ENCODE measurements at places on chromosomes 11 and 22. TPM values are rescaled to one million over a fixed set of nuclear protein-coding genes. Genes with fewer than 3 reads are reported as not detected.

DNA sequence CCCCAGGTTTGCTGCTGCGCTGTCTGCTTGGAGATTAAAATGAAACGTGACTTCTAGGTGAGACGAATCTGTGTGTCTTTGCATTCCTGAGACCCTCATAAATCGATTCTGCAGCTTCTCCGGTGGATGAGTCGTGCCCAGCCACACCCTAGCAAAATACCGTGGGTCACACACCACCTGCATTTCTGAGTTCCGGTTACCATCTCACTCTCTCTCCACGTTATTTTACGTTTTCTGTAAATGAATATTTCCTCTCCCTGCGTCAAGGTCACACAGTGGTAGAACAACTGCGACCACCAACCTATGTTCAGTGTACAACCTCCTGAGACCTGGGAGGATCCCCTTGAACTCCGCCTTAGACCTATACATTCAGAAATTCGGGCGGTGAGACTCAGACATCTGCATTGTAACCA is 1.1 kb downstream of the YWHAH start:
- H3K4me3 ChIP-seq, result peak overlapping the region; percentile 75
- H3K27me3 ChIP-seq, result no peaks in the 10 kb centered on the region
- H3K4me1 ChIP-seq, result peaks cover 31% of the 10 kb centered on the region
- peaks cover 12% of the 10 kb centered on the region for H3K36me3 ChIP-seq
- H3K27ac ChIP-seq, result peak overlapping the region; percentile 82
- peak; percentile 48 for DNase-seq

DNA sequence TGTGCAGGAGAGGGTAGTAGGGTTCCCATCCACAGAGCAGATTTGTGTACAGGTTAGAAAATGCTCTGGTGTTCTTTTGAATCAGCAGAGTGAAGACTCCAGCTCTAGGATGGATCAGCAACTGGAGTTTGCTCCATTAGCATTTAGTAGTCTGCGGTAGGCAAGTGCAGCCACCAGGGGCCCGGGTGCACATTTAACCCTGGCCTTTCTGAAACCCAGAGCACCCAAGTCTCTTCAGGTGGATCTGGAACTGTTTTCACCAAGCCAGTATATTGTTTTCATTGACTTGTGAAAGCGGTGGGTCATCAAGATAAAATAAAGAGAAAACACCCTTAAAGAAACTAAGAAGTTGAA is 100.8 kb upstream of the CLPB start:
- H3K27ac ChIP-seq, result no peak overlapping the region
- H3K27me3 ChIP-seq, result peaks cover 11% of the 10 kb centered on the region
- no peaks in the 10 kb centered on the region for H3K36me3 ChIP-seq
- no peaks in the 10 kb centered on the region for H3K4me1 ChIP-seq
- no peak overlapping the region for H3K4me3 ChIP-seq

- H3K36me3 ChIP-seq, result no peaks in the 10 kb centered on the region
- H3K4me3 ChIP-seq, result no peak overlapping the region
- DNase-seq, result no peak
- no peaks in the 10 kb centered on the region for H3K4me1 ChIP-seq
Observed at GRCh38 chr11:43874738-43875137, 5.9 kb upstream of the ALKBH3 start.

DNA sequence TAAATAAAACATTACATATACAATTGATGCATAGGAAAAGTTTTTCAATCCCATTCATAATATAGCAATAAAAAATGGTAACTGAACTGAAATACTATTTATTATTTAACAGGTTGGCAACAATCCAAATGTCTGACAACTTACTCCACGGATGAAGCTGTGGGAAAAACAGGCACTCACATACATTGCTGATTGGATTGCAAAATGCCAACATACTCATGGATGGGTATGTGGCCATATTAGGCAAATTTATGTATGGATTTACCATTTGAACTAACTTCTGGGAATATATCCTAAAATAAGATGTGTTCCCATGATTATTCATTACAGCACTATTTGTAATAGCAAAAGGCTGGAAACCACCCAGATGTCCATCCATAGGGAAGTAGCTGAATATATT is 3.2 kb upstream of the BIRC2 start:
- no peak for DNase-seq
- H3K27me3 ChIP-seq, result no peaks in the 10 kb centered on the region
- H3K4me1 ChIP-seq, result peaks cover 19% of the 10 kb centered on the region
- H3K27ac ChIP-seq, result peak overlapping the region; percentile 39
- H3K36me3 ChIP-seq, result peaks cover 1% of the 10 kb centered on the region
- no peak overlapping the region for H3K4me3 ChIP-seq

DNA sequence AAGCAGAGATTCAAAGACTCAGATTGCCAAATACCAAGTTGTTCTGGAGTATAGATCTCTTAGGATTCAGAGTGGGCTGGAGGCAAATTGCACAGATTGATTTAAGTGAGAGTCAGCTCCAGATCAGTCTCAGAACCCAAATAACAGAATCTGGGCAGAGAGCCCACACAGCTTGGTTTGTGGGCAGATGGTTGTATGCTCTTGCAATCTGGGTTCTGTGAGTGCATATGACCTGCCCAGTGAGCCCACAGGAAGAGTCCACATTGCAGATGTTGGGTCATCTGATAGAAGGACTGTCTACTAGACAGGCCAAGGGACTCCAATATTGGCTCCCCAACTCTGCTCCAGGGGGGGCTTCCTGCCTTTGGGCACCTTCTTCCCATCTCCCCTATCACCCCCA is 65.9 kb downstream of the ADAMTS15 start:
- no peaks in the 10 kb centered on the region for H3K27me3 ChIP-seq
- H3K4me3 ChIP-seq, result no peak overlapping the region
- DNase-seq, result no peak
- no peak overlapping the region for H3K27ac ChIP-seq

GRCh38 chr11:134683860-134684259 is 271.8 kb upstream of the B3GAT1 start:
- no peak for DNase-seq
- H3K27ac ChIP-seq, result no peak overlapping the region
- no peaks in the 10 kb centered on the region for H3K4me1 ChIP-seq
- no peaks in the 10 kb centered on the region for H3K36me3 ChIP-seq

- H3K4me3 ChIP-seq, result no peak overlapping the region
- no peak for DNase-seq
- H3K27ac ChIP-seq, result no peak overlapping the region
- no peaks in the 10 kb centered on the region for H3K4me1 ChIP-seq
- H3K36me3 ChIP-seq, result no peaks in the 10 kb centered on the region
Observed at GRCh38 chr11:73252577-73253191, 19.5 kb upstream of the P2RY6 start.

DNA sequence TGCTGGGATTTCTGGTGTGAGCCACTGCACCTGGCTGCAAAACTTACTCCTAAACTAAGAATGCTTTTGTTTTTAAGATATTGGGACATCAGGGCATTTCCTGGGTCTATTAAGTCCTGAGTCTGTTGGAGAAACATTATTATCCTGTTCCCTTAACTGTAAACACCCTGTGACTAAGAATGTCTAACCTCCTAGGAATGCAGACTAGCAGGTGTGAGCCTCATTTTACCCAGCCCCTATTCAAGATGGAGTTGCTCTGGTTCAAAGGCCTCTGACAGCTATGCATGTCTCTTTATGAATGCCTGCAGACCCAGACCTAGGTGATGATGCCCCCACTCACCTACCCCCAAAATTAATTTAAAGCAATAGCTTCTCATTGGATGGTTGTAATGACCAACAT is 46.2 kb downstream of the DEPDC5 start:
- no peaks in the 10 kb centered on the region for H3K27me3 ChIP-seq
- DNase-seq, result no peak
- H3K4me3 ChIP-seq, result no peak overlapping the region
- no peak overlapping the region for H3K27ac ChIP-seq
- peaks cover 5% of the 10 kb centered on the region for H3K4me1 ChIP-seq

DNA sequence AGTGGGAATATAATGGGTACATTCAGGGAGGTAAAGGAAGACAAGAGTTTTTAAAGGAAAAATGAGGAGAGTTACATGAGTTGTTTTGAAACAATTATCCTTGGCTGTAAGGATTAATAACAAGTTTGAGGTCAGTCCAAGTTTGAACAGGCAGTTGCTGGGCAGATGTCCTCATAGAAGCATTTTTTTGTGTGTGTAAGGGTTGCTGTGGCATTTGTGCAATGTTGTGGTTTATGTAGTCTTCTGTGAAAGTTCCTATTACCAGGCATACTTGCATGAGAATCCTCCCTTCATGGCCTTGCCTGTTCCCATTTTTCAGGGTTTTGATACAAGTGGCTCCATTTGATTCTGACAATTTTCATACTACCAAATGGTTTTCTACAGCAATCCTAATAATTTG is 400.2 kb downstream of the KCNA4 start:
- no peaks in the 10 kb centered on the region for H3K36me3 ChIP-seq
- DNase-seq, result no peak
- no peaks in the 10 kb centered on the region for H3K4me1 ChIP-seq
- no peak overlapping the region for H3K4me3 ChIP-seq
- H3K27ac ChIP-seq, result no peak overlapping the region

DNA sequence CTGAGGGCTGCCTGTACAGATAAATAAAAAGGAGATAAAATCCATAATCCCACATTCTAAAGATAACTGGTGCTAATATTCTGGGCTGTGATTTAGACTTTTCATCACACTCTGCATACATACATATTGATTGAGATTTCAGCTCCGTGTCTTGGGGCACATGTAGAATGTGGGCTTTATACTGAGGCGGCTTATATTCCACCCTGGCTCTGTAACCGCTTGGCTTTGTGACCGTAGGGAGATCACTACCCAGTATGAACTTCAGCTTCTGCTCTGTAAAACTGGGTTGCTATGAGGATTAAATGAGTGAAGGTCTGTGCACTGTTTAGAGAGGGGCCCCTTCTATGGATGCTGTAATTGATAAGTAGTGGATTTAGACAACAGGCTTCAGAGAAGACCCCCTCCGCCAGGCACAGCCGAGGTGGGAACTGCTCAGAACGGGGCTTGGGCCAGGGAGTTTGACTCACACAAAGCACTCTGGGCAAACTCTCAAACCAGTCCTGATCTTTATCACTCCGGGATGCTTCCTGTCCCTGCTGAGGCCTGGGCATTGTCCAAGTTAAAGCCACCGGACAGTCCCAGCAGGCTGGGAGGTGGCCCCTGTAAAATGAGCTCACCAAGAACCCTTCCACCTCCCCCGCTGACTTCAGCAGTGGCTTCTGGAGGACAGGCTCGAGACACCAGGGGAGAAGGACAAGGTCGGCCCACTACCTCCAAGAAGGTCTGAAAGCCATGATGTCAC is 17.2 kb downstream of the KIAA1671 start:
- H3K4me3 ChIP-seq, result no peak overlapping the region
- DNase-seq, result no peak
- no peak overlapping the region for H3K27ac ChIP-seq
- H3K27me3 ChIP-seq, result no peaks in the 10 kb centered on the region
- H3K4me1 ChIP-seq, result no peaks in the 10 kb centered on the region
- no peaks in the 10 kb centered on the region for H3K36me3 ChIP-seq

The OR52I1 gene
- not detected for total RNA-seq

The MS4A14 gene
- total RNA-seq, result 3.4 TPM

The C1QTNF4 gene
- not detected for total RNA-seq

The MAJIN gene
- total RNA-seq, result 0.71 TPM

The EMID1 gene
- total RNA-seq, result not detected

The CHCHD10 gene
- 54.0 TPM for total RNA-seq

The SMTNL1 gene
- total RNA-seq, result not detected

The APOBEC3A gene
- not detected for total RNA-seq

All from B cell (primary cell).